Camera-type eye (tissue), 1 donor: ENCODE measurements at places on chromosomes 7 and 10. TPM values are rescaled to one million over a fixed set of nuclear protein-coding genes. Genes with fewer than 3 reads are reported as not detected.

PRR15 gene
- total RNA-seq, result not detected

OR6B1 gene
- not detected for total RNA-seq

LAMTOR4 gene
- total RNA-seq, result 77.6 TPM

GALNT17 gene
- 27.0 TPM for total RNA-seq

NKX1-2 gene
- not detected for total RNA-seq
